ENCODE measurements at places on chromosomes 16 and 17. TPM values are rescaled to one million over a fixed set of nuclear protein-coding genes. Genes with fewer than 3 reads are reported as not detected.

LRRC37A gene
- 2.3 TPM for total RNA-seq

ZDHHC1 gene
- total RNA-seq, result 7.6 TPM

DNA sequence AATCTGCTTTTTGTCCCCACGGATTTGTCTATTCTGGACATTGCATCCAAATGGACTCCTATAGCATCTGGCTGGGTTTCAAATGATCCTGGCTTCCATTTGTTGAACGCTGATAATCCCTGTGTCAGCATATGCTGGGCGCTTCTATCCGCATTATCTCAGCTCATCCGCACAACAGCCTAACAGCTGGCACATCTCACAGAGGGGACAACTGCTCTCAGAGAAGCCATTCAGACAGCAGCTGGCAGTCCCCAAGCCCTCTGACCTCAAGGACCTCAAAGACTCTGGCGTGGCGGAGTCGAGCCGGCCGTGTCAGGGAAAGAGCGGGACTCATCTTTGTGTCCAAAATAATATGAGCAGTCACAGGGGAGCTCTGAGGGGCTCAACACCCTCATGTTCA lies 82.3 kb downstream of the NT5M start:
- no peak for DNase-seq

- DNase-seq, result no peak
Observed at GRCh38 chr16:85153046-85153445, 40.8 kb upstream of the CIBAR2 start.

DNA sequence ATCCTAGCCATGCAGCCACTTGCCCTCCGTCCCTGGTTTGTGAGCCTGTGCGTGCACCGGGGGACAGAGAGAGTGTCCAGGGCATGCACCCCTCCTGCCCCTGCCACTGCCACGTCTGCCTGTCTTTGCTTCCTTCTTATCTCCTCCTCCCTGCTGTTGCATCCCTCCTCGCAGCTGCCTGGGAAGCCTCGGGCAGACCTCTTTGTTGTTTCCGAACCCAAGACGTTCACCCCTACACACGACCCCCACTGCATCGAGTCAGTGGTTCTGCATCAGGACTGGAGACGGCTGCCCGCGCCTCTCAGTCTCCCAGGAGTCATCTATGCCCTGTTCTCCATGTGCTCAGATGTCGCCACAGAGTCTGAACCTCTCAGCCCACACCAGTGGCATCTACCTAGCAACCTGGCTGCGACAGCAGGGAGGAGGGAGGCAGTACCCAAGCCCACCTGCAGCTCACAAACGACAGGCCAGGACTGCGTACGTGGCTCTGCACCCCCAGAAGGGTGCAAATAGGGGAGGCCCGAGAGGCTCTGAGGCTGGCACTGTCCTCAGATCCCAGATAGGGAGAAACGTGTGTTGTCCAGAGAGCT lies 5.2 kb downstream of the TIMP2 start:
- no peak for DNase-seq

KRTAP4-3 gene
- total RNA-seq, result not detected

- peak; percentile 78 for DNase-seq
Observed at GRCh38 chr17:6753006-6753445, 2.8 kb upstream of the XAF1 start.

- no peak for DNase-seq
Observed at GRCh38 chr17:17472333-17472920, 4.4 kb upstream of the MED9 start.

GRCh38 chr16:50627419-50627818 lies 53.7 kb downstream of the SNX20 start:
- peak; percentile 70 for DNase-seq

KRT37 gene
- total RNA-seq, result not detected

DNA sequence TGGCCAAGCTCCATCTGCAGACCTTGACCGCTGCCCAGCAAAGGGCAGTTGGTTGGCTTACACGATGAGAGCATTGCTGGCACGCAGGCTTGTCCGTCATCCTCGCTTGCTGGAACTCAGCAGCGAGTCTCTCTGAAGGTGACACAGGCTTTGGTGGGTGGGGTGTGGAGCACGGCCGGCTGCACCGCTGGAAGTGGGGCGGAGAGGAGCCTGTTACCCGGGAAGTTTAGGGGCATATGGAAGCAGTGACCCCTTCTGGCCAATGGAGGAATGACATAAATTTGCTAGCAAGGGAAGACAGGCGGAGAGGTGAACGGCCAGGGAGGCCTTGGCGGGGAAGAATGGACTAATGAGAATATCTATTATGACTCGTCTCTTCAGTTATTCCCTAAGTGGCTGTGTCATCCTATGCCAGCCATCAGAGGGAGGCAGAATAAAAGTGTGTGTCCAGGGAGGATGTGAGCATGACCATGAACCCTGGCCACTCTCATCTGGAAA lies 65.9 kb upstream of the SDK2 start:
- peak; percentile 31 for DNase-seq

- DNase-seq, result no peak
Observed at GRCh38 chr17:79363552-79364275, 247.1 kb downstream of the RBFOX3 start.

GRCh38 chr16:84932681-84933080 lies 78.7 kb downstream of the ZDHHC7 start:
- no peak for DNase-seq

DNA sequence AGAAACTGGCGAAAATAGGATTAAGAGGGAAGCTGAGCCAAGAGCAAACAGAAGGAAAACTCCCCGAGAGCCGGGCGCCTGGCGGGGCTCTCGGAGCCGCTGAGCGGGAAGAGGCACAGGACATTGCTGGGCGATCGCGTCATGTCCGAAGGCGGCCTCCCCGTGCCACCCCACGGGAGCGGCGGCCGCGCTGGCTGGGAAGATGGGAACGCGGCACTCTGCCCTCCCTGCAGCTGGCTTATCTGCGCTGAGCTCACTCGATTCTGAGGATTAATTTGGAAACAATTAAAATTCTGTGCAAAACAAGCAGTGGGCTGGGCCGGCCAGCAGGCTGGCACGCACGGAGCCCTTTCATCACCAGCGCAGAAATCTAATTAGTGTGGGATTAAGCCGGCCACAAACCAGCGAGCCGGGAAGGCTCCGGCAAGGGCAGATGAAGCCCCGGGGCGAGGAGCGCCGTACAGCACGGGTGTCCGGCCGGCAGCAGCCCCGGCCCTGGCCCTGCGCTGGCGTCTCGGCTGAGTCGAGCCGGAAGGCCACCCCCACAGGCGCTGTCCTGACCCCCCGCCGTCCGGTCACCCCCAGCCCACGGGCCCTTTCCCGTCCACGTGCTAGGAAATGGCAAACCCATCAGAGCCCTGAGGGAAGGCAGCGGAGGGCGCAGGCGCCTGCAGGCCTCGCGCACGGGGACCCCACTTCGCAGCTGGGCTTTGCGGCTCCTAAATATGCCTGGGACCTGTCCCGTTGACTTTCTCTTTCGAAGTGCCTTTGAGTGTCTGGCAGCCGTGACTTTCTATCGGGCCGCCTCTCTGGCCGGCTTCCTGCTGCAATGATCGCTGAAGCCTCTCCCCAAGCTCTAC lies 37.9 kb downstream of the SOX8 start:
- peak; percentile 52 for DNase-seq

GAST gene
- total RNA-seq, result not detected

DNA sequence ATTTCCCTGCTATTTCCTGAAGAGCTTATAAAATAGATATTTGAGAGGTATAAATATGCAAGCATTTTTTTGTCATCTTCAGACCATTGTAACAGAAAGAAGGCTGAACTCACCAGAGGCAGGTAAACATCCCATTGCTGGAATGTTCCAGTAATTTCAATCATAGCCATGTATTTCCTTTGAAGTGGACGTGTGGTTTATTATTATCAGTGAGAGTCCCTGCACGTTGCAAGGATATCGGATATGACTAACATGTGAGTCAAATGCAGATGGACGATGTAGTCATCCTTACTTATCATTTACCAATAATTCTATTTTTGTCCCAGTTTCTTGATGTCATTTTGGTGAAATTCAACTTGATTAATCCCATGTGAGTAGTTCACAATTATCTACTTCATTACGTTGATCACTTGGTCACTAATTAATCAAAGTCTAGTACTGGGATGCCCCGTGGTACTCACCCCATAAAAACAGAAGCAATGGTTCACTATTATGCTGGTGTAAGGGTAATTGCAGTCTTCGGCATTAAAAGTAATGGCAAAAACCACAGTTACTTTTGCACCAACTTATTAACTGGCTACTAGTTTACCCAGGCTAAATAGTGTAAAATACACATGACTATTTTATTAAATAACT lies 89.5 kb downstream of the VAT1L start:
- peak; percentile 88 for DNase-seq

LRRC36 gene
- not detected for total RNA-seq

GRCh38 chr17:62876063-62876462 lies 67.9 kb upstream of the MARCHF10 start:
- peak; percentile 37 for DNase-seq

ABCC6 gene
- 0.63 TPM for total RNA-seq

KRT33B gene
- not detected for total RNA-seq

- DNase-seq, result no peak
Observed at GRCh38 chr17:2792366-2793169, 3.7 kb upstream of the RAP1GAP2 start.

DNA sequence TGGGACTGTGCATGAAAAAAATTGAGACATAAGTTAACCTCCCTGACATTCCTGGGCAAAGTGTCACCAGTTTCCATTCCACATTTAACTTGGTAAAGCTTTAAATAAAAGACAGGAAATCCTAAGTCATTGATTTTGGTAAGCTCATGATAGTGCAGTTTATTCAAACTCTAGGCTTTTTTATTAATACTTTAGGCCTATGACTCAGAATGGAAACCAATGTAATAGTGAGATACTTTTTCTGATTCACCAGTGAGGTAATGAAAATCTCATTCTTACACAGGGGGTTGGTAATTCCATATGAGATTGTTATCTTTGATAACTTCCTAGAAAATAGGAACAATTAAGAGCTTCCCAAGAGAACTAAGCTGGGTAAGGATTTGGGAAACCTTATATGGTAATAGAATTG lies 91.1 kb downstream of the NLK start:
- DNase-seq, result peak; percentile 67

LRRC75A gene
- 6.1 TPM for total RNA-seq

- no peak for DNase-seq
Observed at GRCh38 chr16:73230651-73231050, 182.7 kb upstream of the ZFHX3 start.

GRCh38 chr16:4306470-4307214 lies 9.2 kb upstream of the GLIS2 start:
- DNase-seq, result no peak

- no peak for DNase-seq
Observed at GRCh38 chr17:310111-311010, 42.2 kb downstream of the RPH3AL start.

MMP2 gene
- total RNA-seq, result 1,244 TPM

GRCh38 chr17:204427-205147 lies 23.1 kb upstream of the DOC2B start:
- no peak for DNase-seq

DNA sequence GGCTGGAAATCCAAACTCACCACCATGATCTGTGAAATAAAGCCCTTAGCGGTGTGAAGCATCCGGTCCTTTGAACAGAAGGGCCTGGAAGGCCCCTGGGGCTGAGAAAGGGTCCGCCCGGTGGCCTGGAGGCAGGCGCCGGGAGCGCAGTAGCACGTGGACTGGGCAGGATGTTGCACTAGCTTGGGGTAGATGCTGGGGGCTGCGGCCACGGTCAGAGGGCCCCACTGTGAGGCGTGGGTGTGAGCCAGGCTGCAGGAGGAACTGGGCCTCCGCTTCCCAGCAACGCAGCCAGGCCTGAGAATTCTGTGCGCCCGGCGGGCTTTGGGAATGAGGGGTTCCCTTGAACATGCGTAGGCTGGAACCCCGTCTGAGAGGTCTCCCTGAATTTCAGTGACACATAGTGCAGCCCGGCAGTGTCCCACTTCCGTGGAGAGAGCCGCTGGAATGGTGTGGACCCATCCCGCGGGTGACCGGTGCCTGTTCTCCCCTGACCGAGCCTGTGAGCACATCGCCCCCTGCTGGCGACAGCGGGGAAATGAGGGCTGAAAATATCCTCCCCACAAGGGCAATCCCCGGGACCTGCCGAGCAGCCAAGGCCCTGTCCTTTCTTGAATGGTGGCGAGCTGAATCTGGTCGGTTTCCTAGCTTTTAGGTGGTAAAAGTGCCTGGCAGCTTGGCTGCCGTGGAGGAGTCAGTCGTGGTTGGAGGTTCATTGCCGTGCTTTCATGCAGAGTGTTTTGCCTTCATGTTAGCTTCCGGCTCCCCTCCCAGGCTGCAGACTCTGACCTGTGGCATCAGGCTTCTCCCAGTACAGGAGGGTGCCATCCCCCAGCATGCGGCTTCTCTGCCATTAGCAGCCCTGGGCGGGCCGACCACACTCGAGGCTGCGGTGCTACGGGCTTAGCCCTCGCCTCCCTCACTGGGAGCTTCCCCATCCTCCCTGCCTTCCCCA lies 43.8 kb downstream of the DNAJA2 start:
- peak; percentile 57 for DNase-seq

DPEP1 gene
- total RNA-seq, result not detected

DNA sequence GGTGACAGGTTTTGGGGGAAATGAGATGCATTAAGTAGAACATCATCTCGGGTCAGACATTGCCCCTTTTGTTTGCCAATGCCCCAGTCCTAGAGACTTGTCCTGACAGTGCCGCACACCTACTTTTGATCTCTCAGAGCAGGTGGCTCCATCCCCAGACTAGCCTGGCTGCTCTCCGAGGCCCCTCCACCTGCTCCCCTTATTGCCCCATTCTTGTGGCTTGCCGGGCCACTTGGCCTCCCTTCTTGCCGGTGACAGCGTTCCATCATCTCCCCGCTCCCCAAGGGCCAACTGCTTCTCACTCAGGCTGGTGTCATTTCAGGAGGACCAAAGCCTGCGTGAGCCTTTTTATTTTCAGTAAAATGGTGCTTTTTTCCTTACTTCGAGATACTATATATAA lies 14.9 kb downstream of the UBFD1 start:
- no peak for DNase-seq

DNA sequence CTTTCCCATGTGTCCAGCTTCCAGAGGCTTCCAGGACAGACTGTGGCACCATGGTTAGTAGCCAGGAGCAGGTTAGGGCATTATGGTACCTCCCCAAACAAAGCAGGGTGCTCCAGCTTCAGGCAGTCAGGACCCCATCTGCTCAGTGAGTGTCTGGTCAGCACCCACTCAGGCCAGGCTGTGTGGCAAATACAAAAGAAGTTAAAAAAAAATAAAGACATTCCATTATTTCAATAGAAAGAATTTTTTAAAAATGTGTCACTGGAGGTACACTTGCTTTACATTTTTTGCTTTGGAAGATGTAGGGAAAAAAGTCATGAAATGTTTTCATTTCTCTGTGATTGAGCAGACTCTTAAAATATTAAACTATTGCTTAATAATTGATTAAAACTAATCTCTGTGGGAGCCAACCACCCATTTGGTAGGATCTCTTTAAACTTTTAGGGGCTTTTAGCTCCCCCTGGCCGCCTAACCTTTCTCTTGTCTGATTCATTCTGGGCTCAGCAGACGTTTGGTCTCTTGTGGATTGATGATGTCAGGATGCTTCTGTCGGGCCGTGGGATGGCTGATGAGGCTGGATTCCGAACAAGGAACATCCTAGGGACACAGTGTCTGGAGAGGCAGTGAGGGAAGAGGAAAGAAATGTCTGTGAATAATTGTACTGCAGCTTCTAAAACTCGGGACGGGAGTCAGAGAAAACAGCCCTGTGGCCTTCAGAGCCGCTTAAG lies 28.4 kb upstream of the NPTX1 start:
- peak; percentile 57 for DNase-seq

All from fibroblast of the aortic adventitia (primary cell).